Activated CD4-positive, alpha-beta T cell treated with anti-CD3 and anti-CD28 coated beads, Interleukin-2, amount 50 U/mL, for 24 hours (primary cell): ENCODE measurements at places on chromosomes 1 and 21.

DNA sequence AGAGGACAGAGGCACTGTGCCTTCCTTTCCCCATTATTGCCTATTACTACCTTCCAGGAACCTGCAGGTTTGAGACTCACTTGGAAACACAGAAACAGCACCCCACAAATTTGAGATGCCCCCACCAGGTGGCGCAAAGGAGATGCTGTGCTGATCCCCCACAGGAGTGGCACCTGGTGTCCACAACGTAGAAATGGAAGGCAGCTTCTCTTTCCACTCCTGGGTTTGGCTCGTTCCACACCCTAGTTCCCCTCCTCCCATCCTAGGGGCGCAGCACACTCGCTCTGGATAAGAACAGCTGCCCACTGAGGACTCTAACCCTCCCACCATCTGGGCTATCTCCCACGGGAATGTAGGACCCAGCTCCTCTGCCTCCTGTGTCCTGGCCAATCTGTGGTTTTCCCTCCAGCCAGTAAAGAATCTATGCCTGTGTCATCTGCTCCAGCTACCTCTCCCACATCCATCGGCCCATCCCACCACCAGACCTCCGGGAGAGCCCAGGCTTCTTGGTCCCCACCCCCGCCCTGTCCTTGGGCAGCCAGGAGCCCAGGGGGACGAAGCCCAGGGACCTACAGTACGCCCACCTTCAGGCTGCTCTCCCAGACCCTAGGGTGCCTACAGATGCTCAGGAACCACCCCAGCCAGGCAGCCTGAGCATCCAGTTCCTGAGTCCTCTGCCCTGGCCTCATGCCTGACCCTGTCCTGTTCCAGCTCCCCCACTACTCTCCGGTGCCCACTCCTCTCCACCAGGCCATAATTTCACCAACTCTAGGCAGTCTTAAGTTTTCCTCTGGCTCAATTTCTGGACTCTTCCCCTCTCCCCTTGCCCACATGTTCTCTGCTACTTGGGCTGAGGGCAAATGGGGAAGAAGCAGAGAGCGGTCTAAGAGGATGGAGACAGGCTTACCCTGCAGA lies 549 bp downstream of the THBS3 start:
- DNase-seq, result peak; percentile 88

- no peak for DNase-seq
Observed at GRCh38 chr1:149879556-149879955, 19.8 kb upstream of the BOLA1 start.

DNA sequence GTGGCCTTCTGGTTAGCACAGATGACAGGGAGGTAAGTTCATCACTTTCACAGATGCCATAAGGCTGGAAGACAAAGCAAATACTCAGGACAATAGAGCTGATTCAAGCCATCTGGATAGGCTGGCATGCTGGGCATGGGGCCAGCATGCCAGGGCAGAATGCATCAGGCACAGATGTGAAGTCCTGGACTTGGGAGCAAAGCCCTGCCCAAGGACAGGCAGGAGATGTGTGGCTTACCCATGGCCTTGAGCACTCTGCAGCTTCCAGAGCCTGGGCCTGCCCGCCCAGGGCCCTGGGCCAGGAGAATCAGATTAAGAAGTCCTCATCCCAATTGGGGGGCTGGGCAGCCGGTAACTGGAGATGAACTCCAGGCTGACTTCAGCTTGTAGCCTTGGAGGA lies 135.7 kb upstream of the ZC3H12A start:
- DNase-seq, result no peak

DNA sequence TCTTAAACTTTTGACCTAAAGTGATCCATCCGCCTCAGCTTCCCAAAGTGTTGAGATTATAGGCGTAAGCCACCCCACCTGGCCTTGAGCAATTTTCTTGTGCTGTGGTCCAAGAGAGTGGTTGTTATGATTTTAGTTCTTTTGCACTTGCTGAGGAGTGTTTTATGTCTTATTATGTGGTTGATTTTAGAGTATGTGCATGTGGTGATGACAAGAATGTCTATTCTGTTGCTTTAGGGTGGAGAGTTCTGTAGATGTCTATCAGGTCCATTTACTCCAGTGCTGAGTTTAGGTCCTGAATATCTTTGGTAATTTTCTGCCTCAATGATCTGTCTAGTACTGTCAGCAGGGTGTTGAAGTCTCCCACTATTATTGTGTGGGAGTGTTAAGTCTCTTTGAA lies 11.2 kb upstream of the S100B start:
- DNase-seq, result no peak

- DNase-seq, result no peak
Observed at GRCh38 chr21:27275294-27275927, 308.5 kb upstream of the ADAMTS5 start.

DNA sequence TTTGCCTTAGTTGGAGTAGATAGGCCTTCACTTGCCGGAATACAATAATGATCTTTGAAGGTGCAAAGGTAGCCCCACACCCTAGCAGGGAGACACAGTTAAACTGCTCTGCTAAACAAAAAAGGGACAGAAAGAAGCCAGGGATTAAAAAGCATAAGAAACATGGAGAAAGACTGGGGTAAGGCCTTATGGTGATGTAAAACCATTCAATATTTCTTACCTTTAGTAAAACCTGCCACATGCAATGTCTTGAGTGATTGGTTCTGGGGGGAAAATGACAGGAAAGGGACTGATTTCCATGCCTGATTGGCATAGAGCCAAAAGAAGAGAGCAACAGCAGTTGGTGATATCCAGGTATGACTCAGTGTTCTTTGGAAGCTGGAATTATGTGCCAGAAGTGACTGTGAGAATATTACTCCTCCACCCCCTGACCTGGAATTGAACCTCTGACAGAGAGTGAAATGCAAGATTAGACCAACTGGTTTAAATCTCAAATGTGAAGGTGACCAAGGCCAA lies 8.1 kb downstream of the DNASE2B start:
- no peak for DNase-seq

DNA sequence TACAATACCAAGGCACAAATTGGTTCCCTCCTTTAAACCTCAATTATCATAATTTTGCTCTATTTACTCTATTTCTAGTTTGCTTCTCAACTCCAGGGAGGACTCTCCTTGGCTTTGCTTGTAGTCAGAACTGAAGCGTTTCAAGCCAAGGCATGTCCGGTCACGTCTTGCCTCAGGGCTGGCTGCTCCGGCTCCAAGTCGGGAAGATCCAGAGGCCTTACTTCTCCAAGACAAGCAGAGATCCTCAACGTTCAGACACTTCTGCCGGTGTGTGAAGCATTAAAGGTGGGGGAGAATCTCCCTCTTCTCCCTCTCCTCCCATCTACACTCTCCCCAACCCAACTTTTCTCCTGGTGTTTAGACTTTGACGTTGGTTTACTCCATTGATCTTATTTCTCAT lies 7.2 kb upstream of the HHAT start:
- DNase-seq, result no peak

DNA sequence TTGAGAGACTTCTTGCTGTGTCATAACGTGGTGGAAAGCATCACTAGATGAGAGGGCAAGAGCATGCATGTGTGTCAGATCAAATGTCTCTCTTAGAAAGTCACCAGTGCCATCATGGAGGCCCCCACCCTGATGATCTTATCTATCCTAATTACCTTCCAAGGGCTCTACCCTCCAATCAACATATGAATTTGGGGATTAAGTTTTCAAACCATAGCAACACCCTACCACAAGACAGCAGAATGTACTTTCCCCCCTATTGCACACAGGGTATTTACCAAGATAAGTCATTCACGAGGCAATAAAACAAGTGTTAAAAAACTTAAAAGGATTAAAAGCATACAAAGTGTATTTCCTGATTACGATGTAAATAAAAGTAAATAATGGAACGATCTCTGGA lies 515.6 kb downstream of the LMO4 start:
- DNase-seq, result no peak

GRCh38 chr1:155944444-155944799 lies 3.0 kb downstream of the RXFP4 start:
- DNase-seq, result no peak

DNA sequence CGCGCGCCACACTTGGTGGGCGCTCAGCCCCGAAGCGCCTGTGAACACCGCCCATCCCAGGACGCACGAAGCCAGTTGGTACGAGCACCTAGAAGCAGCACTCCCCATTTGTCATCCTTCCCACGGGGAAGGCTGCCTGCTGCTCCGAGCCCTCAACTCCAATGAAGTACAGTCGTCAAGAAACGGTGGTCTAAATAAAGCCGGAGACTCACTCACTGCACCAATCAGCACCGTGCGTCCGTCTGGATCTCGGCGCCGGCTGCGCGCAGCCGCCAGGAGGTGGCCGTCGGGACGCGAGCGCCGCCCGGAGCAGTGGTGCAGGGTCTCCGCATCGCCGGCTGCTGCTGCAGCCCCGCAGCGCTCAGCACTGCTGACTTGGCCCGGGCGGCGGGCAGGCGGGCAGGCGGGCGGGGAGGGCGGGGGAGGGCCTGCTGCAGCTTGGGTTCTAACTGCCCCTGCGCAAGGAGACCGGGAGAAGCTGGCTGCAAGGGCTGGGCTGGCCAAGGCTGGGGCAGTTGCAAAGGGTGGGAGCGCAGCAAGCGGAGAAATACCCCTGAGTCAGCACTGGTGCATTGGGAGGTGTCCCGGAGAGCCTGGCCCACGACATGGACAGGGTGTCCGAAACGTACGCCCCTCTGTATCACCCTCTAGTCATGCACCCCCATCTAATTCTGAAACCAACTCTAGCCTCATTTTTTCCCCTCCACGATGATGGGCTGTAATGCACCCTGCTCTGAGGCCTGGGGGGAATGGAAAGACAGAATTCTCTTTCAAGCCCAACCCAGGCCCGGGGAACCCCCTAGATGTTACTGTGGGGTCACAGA lies 35.8 kb upstream of the H6PD start:
- DNase-seq, result no peak

GRCh38 chr21:22351076-22351475 lies 1352.9 kb downstream of the NCAM2 start:
- no peak for DNase-seq

GRCh38 chr1:27045973-27046558 lies 33.4 kb upstream of the TENT5B start:
- peak; percentile 50 for DNase-seq
